Suprapubic skin (tissue), 4 donors: ENCODE measurements at places on chromosomes 6 and 20.

DNA sequence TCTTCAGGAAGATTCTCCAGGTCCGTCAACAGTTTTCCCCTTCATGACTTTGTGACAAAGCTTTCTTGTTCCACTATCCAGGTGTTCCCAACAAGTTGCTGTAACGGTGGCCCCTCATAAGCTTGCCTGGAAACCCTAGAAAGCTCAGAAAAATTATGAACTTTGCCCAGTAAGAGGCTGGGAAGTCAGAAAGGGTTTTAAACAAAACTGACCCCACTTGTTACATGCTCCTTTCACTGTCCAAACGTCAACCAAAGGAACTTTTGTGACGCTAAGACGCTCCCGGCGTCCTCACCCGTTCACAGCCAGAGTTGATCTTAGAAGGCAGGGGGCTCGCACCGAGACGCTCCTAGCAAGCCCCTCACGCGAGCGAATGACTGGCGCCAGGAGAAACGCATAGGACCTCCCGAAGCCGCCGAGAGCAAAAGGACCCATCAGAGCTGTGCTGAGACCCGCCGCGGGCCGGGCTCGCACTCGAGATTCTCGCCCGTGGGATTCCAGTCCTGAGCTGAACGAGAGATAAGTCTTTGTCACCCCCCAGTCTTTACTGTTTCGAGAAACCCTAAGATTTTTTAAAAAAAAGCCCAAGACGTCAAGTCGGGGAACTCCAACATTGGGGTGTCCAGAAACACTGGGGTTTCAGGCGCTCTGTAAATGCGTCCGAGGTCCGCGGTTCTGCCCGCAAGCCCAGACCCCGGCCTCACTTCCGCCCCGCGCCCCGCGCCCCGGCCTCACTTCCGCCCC is 544 bp upstream of the ACAT2 start:
- peak; percentile 74 for DNase-seq

DNA sequence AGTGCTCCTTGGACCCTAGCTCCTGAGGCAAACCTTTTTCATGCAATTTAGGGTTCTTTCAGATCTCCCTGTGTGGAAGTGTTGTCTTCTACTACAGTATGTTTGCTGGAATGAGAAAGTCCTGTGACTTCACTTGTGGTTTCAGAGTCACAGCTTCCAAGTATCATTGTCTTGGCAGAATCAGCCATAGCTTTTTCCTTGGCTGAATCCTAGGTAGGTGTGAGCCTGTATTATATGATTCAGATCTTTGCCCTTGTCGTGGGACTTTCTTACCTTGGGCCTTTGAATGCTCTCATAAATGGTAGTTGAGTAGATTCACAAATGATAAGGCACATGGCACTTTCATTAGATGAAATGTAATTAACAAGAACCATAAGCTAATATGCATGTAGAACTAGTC is 16.5 kb downstream of the CARMIL1 start:
- no peak for DNase-seq

DNA sequence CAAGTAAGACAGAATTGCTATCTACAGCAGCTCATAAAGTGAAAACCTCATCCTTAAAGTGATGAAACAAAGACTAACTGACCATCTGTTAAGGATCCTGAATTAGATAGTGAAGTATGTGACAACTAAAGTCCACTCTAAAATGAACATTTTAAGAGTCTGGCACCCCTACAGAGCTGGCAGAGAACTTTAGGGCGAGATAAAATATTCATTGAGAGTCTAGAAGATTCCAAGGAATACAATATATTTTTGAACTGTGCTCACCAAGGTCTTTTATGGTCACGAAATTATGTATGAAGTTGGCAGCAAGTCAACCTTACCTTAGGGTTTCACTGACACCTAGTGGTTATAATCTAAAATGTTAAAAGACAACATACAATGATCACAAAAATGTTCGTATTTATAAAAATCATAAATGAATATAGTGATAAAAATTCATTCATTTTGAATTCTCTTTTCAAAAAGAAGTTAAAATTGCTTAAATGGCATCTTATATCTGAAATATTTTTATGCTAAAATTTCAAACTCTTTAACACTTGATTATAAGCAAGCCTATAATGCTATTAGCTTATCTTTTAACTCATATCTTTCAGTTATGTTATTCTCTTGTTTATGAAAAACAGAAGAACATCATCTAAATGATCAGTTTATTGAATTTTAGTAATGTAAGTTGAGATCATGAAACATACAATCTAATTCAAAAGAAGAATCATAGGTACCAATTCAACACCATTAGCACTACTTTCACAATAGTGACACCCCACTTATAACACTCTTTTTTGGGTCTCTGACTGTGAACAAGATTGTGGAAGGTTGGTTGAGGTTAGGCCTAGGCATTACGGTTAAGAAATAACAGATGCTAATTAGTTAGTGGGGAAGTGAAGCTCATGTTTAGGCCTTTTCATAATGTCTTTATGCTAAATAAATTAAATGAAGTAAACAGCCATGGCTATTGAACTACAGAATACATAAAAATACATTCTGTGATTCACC is 27.5 kb downstream of the RSPH3 start:
- no peak for DNase-seq

- no peak for DNase-seq
Observed at GRCh38 chr20:38130687-38131587, 34.1 kb downstream of the TGM2 start.

- no peak for DNase-seq
Observed at GRCh38 chr6:89999154-89999553, 104.9 kb downstream of the GJA10 start.
